Stimulated activated CD8-positive, alpha-beta memory T cell treated with anti-CD3 and anti-CD28 coated beads, Interleukin-15, amount 100 ng/mL, for 1 hour (primary cell): ENCODE measurements at places on chromosomes 16 and 17.

DNA sequence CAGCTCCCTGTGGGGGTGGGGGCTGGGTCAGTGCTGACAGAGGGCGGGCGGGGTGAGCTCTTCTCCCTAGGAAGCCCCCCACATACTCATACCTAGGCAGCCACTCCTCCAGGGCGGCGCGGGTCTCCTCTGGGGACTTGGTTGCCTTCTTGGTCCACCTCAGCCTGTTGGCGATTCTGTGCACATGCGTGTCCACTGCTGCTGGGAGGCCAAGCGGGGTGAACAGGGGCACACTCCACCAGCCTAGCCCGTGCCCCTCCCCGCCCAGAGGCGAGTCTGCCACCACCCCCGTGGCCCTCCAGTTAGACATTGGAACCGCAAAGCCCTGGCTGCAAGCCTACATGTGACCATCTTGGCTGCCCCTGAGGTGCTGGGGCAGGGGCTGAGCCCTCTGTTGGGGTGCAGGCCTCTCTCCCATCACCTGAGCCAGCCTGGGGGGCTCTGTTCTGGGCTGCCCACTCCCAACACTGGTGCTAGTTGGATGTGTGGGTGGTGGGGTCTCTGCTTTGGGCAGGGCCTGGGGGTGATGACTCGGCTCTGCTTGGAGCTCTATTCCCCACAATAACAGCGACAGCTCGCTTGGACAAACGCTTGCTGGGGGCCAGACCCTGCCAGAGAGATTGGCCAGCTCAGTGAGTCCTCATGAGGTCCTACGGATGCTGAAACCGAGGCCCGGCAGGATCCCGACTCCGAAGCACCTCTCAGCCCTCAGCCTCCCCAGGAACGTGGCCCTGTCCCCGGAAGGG, 7.4 kb downstream of the NTHL1 start:
- DNase-seq, result no peak

DNA sequence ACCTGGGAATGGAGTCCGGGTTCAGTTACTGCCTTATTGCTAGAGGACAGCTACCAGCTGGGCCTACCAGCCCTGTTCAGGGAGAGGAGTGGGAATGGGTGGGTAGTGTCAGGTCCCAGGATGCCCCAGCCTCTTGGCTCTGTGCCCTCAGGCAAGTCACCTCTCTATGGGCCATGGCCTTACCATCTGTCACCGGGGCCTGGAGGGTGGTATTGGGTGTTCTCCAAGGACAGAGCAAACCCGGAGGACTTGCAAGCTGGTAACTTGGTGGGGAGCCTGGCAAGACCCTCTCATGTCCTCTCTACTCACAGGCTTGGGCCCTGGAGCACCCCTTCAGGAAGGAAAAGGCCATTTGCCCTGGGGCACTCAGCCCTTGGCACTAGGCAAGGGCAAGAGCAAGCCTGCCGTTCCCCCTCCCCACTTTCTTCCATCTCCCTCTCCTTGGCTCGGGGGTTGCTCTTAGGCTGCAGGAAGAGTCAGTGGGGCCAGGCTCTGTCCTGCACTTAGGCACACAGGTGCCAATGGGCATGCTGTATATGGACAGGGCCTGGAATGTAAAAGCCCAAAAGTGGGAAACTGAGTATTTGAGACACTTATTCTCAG, 170.0 kb upstream of the ZNF267 start:
- no peak for DNase-seq

- no peak for DNase-seq
Measured at GRCh38 chr17:58304750-58305486, 23.7 kb downstream of the TSPOAP1 start.

DNA sequence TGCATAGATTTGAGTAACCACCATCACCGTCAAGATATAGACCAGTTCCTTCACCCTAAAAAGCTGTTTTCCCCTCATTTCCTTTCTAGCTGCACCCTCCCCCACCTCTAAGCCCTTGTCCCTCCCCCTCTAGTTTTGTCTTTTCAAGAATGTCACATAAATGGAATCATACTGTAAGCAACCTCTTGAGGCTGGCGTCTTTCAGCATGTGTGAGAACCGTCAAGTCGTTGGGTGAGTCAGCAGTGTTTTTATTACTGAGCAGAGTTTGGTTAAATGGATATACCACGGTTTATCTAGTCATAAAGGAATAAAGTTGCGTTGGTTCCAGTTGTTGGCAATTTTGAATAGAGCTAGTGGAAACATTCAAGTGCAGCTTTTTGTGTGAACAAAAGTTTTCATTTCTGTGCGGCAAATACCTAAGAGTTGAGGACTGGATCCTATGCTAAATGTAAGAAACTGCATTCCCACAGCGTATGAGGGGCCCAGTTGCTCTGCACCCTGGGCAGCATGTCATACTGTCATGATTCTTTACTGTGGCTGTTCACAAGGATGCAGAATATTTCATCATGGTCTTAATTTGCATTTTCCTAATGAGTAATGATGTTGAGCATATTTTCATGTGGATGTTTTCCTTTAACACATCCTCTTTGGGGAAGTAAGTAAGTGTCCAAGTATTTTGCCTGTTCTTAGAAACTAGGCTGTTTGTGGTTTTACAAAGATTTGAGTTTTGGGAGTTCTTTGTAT, 264.3 kb downstream of the CPPED1 start:
- DNase-seq, result no peak

DNA sequence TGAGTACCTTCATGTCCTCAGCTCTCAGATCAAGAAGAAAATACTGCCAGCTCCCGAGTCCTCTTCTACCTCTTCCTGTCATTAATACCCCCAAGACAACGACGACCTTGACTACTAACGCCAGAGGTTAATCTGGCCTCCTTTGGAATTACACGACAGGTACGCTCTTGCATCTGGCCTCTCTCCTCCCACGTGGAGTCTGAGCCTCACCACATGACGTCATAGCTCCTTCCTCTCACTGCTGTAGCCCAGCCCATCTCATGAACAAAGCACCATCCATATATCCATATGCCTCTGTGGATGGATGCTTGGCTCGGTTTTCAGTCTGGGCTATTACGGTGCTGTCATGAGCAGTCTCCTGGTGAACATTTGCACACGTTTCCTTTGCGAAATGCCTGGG, 110.2 kb upstream of the TNRC6C start:
- DNase-seq, result no peak

DNA sequence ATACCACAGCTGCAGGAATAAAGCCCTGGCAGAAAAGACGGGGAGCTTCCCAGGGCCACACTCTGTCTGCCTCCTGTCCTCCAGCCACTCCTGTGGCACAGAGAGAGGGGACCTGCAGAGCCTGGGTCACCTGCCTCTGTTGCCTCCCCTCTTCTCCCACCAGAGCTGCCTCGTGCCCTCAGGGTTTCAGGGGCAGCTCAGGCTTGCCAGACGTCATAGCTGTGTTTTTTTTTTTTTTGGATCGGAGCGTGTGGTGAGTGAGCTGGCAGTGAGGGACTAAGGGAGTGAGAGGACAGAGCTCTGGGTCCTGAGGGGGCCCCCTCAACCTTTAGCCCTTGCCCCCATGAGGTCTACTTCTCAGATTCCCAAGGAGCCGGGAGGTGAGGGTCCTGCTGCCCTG, 2.1 kb downstream of the PIK3R6 start:
- DNase-seq, result no peak

DNA sequence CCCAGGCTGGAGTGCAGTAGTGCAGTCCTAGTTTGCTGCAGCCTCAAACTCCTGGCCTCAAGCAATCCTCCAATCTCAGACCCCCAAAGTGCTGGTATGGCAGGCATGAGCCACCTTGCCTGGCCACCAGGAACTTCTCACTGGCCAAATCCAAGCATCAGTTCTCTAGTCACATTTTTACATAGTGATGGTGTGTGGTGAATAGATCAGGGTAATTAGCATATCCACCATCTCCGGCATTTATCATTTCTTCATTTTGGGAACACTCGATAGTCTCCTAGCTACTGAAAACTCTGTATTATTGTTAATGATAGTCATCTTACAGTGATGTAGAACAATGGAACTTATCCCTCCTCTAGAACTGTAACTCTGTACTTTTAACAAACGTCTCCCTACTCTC, 58.3 kb downstream of the RAB11FIP4 start:
- DNase-seq, result no peak

GRCh38 chr17:66929591-66929990, 34.9 kb upstream of the CACNG4 start:
- no peak for DNase-seq

GRCh38 chr16:9978160-9978725, 204.0 kb downstream of the GRIN2A start:
- no peak for DNase-seq

DNA sequence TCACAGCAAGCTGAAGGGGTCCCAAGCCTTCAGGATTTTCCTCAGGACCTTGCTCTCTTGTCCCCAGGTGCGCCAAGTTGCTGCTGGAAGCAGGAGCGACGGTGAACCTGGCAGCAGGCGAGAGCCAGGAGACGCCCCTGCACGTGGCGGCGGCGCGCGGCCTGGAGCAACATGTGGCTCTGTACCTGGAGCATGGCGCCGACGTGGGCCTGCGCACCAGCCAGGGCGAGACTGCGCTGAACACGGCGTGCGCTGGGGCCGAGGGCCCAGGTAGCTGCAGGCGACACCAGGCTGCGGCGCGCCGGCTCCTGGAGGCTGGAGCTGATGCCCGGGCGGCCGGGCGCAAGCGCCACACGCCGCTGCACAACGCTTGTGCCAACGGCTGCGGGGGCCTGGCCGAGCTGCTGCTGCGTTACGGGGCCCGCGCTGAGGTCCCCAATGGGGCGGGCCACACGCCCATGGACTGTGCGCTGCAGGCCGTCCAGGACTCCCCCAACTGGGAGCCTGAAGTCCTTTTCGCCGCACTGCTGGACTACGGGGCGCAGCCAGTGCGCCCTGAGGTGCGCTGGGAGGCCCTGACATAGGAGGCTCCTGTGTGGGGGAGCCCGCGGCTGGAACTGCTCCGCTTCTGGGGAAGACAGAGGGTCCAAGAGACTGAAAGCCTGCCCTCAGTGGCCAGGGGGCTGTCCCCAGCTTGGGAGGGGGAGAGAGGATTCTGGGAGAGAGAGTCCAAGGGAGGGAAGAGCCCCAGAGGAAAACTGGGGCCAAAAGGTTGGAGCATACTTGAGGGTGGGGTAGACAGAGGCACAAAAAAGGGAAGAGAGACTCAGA, 6.4 kb downstream of the ASB16 start:
- no peak for DNase-seq

DNA sequence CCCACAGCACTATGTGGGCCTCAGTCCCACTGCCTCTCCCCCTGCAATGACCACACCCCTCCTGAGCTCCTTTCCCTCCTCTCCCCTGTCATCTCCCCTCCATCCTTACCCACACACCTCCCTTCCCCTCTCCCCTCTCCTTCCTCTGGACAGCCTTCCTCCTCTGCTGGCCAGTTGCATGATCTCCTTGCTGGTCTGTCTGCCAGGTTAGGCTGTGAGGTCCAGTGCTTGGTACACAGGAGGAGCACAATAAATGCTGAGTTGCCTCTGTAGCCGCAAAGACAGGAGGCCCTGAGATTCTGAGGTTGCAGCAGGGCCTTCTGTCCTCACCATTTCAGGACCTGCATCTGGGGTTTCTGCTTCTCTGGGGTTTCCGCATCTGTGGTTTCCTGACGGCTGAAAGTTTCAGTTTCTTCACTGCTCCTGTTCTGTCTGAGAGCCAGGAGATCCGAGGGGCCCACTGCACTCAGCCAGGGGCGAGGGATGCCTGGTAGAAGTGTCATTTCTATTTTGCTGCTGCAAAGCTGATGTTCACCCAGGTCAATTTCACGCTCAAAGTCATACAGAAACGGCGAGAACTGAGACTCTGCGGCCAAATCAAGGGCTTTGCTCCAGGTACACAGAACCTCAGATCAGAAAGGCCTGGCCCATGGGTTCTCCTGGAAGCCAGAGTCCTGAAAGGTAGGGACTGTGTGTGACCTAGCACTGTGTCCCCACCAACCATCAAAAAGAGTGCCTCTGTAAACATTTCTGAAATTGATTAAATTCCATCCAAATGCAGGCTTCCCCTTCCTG, 4.6 kb upstream of the SLC12A3 start:
- no peak for DNase-seq

DNA sequence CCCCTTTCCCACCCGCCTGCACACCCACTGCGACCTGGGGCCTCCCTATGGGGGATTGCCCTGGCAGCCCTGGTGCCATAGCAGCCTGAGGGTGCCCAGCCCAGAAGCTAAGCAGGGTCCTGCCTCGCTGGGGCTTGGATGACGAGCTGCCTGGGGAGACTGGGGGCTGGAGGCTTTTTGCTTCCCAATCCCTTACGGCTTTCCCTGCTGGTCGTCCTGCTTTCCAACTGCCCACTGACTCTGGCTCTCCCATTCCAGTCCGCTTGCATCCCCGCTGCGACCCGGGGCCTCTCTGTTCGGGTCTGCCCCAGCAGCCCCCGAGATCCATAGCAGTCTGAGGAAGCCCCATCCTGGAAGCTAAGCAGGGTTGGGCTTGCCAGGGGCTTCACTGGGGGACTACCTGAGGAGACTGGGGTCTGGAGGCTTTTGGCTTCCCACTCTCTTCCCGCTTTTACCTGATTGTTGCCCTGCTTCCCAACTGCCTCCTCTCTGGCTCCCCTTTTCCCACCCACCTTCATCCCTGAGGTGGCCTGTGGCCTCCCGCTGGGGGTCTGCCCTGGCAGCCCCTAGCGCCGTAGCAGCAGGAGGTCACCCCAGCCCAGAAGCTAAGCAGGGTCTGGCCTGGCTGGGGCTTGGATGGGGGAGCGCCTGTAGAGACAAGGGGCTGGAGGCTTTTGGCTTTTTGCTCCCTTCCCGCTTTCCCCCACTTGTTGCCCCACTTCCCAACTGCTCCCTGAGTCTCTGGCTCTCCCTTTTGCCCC, 2292.8 kb downstream of the TP53TG3F start:
- no peak for DNase-seq

GRCh38 chr17:58246104-58246740, 7.8 kb downstream of the LPO start:
- no peak for DNase-seq

GRCh38 chr17:12866244-12866643, 76.9 kb downstream of the ARHGAP44 start:
- DNase-seq, result no peak

DNA sequence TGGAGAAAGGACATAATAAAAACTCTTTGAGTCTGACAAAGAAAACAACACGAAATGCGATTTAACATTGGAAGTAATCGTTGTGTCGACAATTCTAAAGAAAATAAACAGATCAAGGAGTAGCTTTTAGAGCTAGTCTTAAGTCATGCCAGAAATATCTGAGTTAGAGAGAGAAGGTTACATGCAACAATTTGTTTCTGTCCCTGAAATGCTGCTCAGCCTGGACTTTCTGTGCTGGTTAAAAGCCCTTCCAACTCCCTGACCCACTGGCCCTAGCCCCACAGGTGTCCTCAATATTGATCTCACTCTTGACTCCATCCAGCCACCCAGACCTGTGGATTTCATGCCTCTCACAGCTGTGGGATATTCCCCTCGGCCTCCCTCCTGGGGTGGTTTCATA, 33.2 kb upstream of the TEX2 start:
- no peak for DNase-seq

DNA sequence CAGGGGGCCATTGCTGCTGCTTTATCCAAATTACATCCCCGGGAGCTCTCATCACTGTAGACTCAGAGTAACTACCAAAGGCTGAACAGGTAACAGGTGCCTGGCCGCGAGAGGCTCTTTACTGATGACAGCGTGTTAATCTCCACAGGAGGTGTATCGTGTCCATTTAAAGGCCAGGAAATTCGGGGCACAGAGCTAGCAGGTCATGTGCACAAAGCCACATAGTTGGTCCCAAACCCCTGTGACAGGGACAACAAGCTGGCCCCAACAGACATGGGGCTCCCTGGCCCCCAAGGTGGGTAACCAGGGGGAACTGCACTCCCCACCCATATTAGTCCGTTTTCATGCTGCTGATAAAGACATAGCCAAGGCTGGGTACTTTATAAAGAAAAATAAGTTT, 55.3 kb upstream of the RBFOX3 start:
- no peak for DNase-seq
